Activated effector memory CD4-positive, alpha-beta T cell treated with anti-CD3 and anti-CD28 coated beads, Interleukin-2, amount 50 U/mL, for 16 hours (primary cell): ENCODE measurements at places on chromosomes 12 and 14.

DNA sequence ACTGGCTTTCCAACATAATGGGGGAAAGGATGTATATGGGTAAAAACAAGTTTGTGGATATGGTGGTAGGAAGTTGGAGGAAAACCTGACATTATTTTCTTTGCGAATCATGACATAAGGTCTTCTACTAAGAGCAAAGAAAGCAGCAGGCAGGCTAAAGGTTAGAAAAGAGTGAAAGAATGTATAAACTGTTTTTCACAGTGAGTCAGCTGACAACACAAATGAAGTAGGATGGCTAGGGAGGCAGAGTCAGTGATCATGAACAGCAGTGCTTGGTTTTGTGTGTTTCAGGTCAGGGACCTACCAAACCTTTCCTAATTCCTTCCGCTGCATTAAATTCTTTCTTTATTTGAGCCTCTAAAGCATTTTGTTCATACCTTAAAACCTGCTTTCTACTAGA, 46.3 kb upstream of the CATSPERB start:
- DNase-seq, result no peak

GRCh38 chr12:92462049-92462448, 240.7 kb upstream of the PLEKHG7 start:
- DNase-seq, result no peak

DNA sequence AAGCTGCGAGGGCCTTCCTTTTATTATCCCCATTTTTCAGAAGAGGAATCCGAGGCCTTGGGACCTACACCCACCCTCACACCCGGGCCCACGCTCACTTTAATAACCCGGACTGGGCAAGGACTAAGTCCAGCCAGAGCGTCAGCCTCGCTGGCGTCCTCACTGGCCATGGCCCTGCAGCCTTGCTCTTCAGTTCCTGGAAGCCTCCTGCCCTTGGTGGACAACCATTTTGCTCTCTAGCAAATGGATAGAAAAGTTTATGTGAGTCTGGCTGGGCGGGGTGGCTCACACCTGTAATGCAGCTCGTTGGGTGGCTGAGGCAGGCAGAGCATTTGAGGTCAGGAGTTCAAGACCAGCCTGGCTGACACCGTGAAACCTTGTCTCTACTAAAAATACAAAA, 9.8 kb downstream of the RTL1 start:
- no peak for DNase-seq

DNA sequence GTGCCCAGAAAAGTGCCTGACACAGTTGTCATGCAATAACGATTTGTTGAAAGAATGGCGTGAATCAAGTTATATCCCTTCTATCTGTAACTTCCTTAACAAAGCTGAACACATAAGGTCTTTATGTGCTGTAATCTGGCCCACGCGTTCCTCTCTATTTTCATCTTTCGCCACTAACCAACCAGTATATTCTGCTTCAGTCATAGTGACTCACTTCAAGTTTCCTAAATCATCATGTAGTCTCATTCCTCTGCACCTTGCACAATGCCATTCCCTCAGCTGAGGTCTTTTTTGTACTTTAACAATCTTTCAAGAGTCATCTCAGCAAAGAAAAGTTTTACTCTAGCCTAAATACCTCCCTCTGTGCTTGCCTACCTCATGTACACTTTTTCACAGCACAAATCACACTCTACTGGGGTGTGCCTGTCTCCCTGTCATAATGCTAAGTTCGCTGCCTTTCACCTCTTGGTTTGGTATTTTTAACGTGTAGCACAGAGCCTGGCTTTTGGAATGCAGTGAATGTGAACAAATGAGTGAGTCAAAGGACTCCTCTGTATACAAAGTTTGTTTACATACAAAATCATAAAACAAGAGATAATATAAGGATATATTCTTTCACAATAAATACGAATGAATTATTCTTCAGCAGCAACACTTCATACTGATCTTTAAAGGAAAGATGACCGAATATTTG, 2.9 kb upstream of the CMAS start:
- no peak for DNase-seq

DNA sequence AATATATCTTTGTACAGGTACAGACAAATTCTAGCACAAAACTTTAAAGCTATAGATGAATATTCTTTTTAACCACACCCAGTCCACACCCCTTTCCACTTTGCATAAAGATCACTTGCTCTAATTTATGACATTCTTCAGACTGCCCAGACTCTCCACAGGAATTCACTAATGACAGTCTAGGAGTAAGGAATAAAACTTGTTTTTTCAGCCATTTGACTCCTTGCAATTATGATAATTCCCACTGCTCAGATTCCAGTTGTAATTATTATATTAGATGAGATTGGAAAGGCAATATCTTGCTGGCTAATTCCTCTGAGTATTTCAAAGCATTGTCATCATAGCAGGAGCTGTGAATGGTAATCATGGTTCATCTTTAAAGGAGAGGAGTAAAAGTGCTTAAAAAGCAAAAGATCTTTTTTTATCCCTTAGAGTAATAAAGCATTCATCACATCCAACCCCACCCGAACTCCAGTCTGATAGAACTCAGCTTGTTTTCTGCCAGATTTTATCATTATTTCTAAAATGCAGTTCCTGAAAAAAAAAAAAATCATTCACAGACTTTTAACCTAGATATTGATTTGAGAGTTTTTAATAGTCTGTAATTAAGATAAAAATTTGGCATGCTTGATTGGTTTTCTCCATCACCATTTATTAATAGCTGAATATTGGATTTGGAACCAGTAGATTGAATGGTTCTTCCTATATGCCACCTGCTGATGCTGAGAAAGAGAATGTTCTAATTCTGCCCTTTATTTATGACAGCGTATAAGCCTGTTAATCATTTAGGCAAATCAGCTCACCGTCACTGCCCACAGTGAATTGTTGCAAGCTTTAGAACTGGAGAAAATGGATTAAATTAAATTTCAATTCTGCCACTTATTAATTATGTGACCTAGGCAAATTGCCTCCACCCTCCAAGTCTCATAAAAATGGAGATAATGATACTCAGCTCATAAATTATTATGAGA, 93.9 kb upstream of the RASSF8 start:
- DNase-seq, result no peak

DNA sequence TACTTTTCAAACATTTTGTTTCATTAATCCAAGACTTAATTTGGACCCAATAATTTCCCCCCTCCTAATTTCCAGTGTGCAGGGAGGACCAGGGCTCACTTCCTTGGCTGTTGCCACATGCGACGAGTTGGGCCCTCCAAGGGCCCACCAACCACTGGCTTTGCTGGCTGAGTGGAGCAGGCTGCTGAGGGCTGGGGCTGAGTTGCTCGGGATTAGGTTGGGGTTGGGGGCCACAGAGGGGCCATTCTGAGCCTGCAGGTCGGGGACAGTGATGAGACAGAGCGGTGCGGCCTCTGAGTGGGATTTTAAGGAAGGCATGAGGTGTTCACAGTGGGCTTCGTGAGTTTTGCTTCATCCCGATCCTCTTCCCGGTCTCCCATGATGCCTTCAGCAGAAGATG, 6.1 kb upstream of the TRAF3 start:
- DNase-seq, result no peak

- peak; percentile 45 for DNase-seq
Observed at GRCh38 chr14:100611811-100612480, 24.7 kb upstream of the BEGAIN start.

GRCh38 chr12:111099186-111099585, 178.8 kb upstream of the MYL2 start:
- no peak for DNase-seq

DNA sequence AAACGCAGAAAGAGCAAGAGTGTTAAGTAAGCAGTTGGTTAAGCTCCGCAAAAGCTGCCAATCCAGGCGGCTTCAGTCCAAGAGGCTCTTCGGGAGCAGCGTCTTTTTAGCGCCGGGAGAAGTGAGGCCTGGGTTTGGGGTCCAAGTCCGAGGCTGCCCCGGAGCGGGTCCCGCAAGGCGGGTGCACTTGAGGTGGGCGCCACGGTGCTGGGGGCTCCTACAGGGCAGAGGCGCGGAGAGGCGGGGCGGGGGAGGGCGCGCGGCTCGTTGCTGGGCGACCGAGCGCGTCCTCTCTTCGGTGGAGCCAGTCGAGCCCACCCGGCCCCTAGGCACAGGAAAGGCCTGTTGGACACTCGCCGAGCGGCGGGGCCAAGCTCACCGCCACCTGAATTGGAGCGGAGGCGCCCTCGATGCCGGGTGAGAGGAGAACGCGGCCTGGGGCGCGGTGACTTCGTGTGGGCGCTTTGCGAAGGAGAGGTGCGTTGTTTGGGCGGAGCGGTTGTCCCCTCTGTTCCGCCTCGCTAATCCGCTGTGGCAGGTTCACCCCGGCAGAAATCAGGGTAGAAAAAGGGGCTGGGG, 15.6 kb downstream of the TTC6 start:
- DNase-seq, result no peak

DNA sequence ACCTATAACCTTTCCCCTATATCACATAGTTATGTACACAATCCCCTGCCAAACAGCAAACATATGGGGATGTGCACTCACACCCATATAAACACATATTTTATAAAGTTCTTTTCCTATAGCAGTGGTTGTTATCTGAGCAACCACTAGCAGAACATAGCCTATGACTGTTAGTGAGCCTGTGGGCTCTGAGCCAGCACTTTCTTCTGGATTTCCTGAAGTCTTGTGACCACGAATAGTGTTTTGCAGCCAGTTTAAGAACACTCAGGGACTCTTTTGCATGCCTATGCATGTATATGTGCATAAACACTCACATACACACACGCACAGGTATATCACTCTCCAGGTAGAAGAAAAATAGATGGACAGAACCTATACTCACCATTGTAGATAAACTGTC, 17.1 kb downstream of the TESPA1 start:
- DNase-seq, result no peak

- no peak for DNase-seq
Observed at GRCh38 chr12:42129595-42130204, 15.0 kb downstream of the GXYLT1 start.

DNA sequence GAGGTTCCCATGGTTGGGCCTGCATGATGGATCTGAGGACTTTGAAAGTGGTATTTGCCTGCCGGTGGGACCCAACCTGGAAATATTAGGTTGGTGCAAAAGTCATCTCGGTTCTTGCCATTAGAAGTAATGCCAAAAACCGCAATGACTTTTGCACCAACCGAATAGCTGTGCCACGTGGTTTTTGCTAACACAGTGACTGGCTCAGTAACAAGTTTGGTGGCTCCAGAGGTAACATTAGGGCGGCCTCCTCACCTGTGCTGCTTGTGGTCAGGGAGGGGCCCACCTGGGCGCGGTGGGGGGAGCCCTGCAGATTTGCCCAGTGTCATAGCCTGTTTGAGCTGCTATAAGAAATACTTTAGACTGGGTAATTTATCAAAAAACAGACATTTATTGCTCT, 1.8 kb downstream of the BDKRB2 start:
- DNase-seq, result no peak

DNA sequence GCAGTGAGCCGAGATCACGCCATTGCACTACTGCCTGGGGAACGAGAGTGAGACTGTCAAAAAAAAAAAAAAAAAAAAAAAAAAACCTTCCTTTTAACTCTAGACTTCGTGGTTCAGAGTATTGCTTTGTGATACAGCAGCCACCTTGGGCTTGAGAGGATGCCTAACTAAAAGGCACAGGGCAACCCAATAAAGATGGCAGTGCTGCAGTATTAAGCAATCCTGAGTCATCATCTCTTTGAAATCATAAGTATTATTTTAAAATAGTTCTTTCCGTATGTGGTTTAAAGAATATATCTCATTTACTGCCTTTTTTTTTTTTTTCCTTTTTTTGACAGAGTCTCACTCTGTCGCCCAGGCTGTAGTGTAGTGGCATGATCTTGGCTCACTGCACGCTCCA, 116.1 kb downstream of the PLEKHA5 start:
- DNase-seq, result no peak

GRCh38 chr12:83153177-83153576, 466.5 kb downstream of the TMTC2 start:
- no peak for DNase-seq

- DNase-seq, result no peak
Observed at GRCh38 chr12:57687862-57688261, 6.1 kb upstream of the OS9 start.
